ENCODE measurements at places on chromosomes 11 and 22.
A peak's percentile ranks its signal among the peaks of the same experiment; 100 is the strongest.

DNA sequence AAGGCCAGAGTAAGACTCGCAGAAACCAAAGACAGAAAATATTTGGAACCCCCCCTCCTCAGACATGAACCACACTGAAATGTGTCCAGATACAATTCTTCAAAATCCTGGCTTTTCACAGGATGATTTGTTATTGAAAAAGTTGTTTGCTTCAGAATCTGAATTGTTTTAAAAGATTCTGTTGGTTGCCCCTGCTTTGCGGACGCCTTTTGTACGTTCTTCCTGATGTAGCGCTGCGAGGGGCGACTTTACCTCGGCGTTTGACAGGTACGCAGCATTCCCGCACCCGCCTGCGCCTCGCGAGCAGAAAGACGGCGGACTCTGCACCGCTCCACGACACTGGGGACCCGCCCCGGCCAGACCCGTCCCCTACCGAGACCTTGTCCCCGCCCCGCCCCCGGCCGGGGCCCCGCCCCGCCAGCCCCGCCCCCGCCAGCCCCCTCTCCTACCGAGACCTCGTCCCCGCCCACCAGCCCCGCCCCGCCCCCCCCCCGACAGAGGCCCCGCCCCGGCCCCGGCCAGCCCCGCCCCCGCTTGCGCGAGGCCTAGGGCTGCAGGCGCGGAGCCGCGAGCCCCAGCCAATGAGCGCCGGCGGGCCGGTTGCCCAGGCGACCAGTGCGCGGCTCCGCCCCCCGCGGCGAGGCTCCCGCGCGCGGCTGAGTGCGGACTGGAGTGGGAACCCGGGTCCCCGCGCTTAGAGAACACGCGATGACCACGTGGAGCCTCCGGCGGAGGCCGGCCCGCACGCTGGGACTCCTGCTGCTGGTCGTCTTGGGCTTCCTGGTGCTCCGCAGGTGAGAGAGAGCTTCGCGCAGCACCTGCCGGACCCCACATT is at the start of gene GLB1L2:
GLB1L2 (plus strand) TSS at position 635 of the 835 bp plus-strand sequence; CDS start at position 709, 74 bp downstream.
- DNase-seq, result no peak
- no peaks in the 10 kb centered on the region for H3K4me1 ChIP-seq
- no peak within 1 kb of the TSS for H3K27ac ChIP-seq
- H3K27me3 ChIP-seq, result no peaks in the 10 kb centered on the region

- peaks cover 16% of the 10 kb centered on the region for H3K4me1 ChIP-seq
- no peak overlapping the region for H3K4me3 ChIP-seq
- no peak overlapping the region for H3K27ac ChIP-seq
- peak; percentile 97 for DNase-seq
- no peaks in the 10 kb centered on the region for H3K36me3 ChIP-seq
- no peaks in the 10 kb centered on the region for H3K27me3 ChIP-seq
Measured at GRCh38 chr11:9060700-9061111, 30.7 kb downstream of the SCUBE2 start.

GRCh38 chr11:35742707-35743454 is 80.3 kb downstream of the TRIM44 start:
- no peaks in the 10 kb centered on the region for H3K27me3 ChIP-seq
- no peaks in the 10 kb centered on the region for H3K36me3 ChIP-seq
- H3K4me1 ChIP-seq, result peaks cover 7% of the 10 kb centered on the region

GRCh38 chr11:126360049-126360446 is 4.6 kb downstream of the ST3GAL4 start:
- peaks cover 8% of the 10 kb centered on the region for H3K4me1 ChIP-seq
- DNase-seq, result no peak
- H3K27me3 ChIP-seq, result no peaks in the 10 kb centered on the region
- no peaks in the 10 kb centered on the region for H3K36me3 ChIP-seq
- H3K4me3 ChIP-seq, result no peak overlapping the region

DNA sequence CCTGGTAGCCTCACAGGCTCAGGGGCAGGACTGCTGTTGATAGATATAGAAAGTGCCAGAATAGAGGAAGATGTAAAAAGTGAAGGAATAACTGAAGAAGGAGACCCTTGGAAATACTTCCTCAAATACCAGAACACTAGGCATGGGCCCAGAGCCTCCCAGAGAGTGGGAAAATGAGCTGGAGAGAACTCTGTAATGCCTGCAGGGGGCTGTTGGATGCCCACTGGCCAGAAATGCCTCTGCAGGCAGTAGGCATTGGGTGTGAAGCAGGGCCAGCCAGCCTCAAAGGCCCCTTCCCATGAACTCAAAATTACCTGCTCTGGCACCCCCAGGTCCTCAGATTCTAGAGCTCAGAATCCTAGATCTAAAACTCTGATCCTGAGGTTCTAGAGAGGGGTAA is 15.1 kb downstream of the P2RY2 start:
- H3K27me3 ChIP-seq, result no peaks in the 10 kb centered on the region
- no peak overlapping the region for H3K4me3 ChIP-seq
- H3K27ac ChIP-seq, result no peak overlapping the region
- DNase-seq, result no peak
- no peaks in the 10 kb centered on the region for H3K36me3 ChIP-seq

- no peaks in the 10 kb centered on the region for H3K27me3 ChIP-seq
- no peaks in the 10 kb centered on the region for H3K36me3 ChIP-seq
- no peaks in the 10 kb centered on the region for H3K4me1 ChIP-seq
- no peak overlapping the region for H3K4me3 ChIP-seq
- H3K27ac ChIP-seq, result no peak overlapping the region
Measured at GRCh38 chr11:46930089-46930488, 6.5 kb upstream of the CSTPP1 start.

DNA sequence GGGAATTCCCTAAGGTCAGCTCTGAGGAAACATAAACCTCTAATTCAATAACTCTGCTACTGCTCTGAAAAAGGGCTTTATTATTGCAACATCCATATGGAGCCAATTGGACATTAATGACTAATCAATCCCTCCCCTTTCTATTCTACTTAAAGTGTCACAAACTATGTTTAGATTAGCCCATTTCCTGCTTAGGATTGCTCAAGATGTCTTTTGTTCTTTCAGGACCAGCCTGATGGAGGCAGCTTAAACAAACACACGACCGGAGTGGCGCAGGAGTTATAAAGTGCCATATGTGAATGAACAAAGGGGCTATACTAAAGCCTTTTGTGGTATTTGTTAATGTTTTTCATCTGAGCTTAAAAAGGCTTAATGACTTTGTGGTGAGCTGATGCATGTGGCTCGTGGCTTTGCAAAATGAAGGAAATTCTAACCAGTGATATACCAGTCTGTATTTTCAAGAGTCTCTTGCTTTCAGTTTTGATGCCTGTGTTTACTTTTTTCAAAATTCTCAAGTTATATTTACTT is 354.4 kb downstream of the SOX6 start:
- H3K36me3 ChIP-seq, result no peaks in the 10 kb centered on the region
- DNase-seq, result no peak
- H3K27ac ChIP-seq, result no peak overlapping the region
- no peaks in the 10 kb centered on the region for H3K4me1 ChIP-seq
- no peaks in the 10 kb centered on the region for H3K27me3 ChIP-seq

- H3K4me1 ChIP-seq, result no peaks in the 10 kb centered on the region
- no peaks in the 10 kb centered on the region for H3K36me3 ChIP-seq
- no peak overlapping the region for H3K4me3 ChIP-seq
- no peak overlapping the region for H3K27ac ChIP-seq
- no peak for DNase-seq
Measured at GRCh38 chr11:21472261-21472660, 720.6 kb upstream of the ANO5 start.

DNA sequence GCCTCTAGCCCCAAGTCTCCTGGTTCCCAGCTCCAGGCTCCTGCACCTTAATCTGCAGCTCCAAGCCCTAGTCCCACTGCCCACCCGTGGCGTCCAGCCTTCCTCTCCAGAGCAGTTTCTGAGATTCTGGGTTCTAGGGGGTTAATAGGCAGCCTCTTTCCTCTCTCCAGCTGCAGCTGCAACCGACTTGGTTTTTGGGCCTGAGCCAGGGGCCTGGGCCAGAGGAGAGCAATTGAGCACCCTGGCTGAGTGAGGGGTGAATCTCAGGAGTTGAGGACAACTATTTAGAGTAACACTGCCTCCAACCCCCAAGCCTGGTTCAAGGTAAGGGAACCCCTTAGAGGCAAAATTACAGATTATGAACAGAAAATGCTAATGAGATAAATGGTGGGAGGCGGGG is 9.0 kb upstream of the CHRM1 start:
- H3K36me3 ChIP-seq, result no peaks in the 10 kb centered on the region
- DNase-seq, result no peak
- peaks cover 16% of the 10 kb centered on the region for H3K27me3 ChIP-seq
- H3K4me3 ChIP-seq, result no peak overlapping the region
- no peak overlapping the region for H3K27ac ChIP-seq

DNA sequence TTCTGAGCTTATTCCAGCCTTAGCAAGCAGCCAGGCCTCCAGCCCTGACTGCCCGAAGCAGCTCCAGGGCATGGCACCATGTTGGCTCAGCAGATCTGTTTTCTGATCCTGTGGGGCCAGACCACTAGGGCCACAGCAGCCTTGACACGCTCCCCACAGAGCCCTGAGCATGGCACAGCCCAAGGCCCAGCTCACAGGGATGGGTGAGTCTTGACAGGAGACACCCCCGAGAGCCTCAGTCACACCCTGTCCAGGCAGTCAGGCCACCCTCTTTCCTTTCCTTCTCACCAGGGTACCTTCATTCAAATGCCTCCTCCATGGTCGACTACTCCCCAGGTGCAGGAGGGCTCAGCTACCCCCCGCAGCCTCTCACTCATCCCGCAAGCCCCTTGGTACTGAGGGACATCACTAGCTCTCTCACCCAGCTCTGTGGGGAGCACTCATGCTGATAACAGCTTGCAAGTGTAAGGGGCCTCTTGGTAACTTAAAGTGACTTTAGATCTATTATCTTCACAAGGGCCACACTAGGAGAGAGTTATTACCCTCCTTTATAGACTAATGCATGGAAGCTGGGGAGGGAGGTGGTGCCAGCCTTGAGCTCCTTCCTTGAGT is 3.9 kb upstream of the CDC42BPG start:
- H3K36me3 ChIP-seq, result peaks cover 9% of the 10 kb centered on the region
- H3K4me1 ChIP-seq, result peaks cover 66% of the 10 kb centered on the region
- H3K27me3 ChIP-seq, result no peaks in the 10 kb centered on the region
- H3K4me3 ChIP-seq, result no peak overlapping the region
- DNase-seq, result no peak

- no peak for DNase-seq
- no peaks in the 10 kb centered on the region for H3K4me1 ChIP-seq
- H3K27ac ChIP-seq, result no peak overlapping the region
- H3K27me3 ChIP-seq, result peaks cover 7% of the 10 kb centered on the region
- no peaks in the 10 kb centered on the region for H3K36me3 ChIP-seq
- no peak overlapping the region for H3K4me3 ChIP-seq
Measured at GRCh38 chr11:119589001-119589400, 140.0 kb downstream of the NECTIN1 start.

Measured in GM12878 (cell line).